NCI-H1092 (cell line): ENCODE measurements at places on chromosomes 13 and 19.

- DNase-seq = peak; percentile 18
Measured at GRCh38 chr13:67139551-67139950, 90.6 kb downstream of the PCDH9 start.

- DNase-seq = no peak
Measured at GRCh38 chr13:78465250-78465649, 138.1 kb downstream of the POU4F1 start.

- no peak for DNase-seq
Measured at GRCh38 chr19:32627714-32628270, 46.8 kb downstream of the PDCD5 start.

DNA sequence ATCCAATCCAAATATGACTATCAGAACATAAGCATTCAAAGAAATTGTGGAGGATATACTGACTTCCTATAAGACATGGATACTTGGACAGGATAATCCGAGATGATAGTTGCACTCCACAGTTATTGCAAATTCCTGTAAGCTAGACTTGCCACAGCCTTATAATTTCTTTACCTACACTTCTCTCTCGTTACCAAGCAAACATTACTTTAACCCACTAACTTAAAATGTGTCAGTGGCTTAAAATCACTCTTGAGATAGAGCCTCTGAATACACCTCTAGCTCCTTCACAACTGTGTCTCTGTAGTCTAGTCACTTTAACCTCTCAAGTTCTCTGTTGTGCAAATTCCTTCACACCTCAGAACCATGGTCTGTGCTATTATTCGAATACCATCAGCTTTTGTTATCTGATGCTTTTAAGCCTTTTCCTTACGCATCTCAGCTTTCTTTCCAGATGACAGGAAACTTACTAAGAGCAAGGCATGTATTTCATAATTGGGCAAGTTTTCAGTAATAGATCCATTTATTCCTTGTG is 474.9 kb upstream of the MIR17HG start:
- no peak for DNase-seq

GRCh38 chr19:29385191-29385795 is 140.5 kb upstream of the VSTM2B start:
- DNase-seq = no peak

GRCh38 chr13:93309886-93310523 is 83.4 kb downstream of the GPC6 start:
- DNase-seq = no peak

- DNase-seq = no peak
Measured at GRCh38 chr19:42352301-42353259, 27.1 kb downstream of the MEGF8 start.

GRCh38 chr13:97191142-97191541 is 31.0 kb upstream of the MBNL2 start:
- DNase-seq = no peak

GRCh38 chr19:10566658-10567410 is 1.0 kb upstream of the KRI1 start:
- no peak for DNase-seq
